ENCODE measurements at places on chromosomes 4 and X. TPM values are rescaled to one million over a fixed set of nuclear protein-coding genes. Genes with fewer than 3 reads are reported as not detected.

Gene ZNF157
- total RNA-seq, result 2.0 TPM

Gene MAGEB2
- total RNA-seq, result not detected

Gene UGT2B17
- total RNA-seq, result not detected

Gene PAQR3
- total RNA-seq, result 16.2 TPM

DNA sequence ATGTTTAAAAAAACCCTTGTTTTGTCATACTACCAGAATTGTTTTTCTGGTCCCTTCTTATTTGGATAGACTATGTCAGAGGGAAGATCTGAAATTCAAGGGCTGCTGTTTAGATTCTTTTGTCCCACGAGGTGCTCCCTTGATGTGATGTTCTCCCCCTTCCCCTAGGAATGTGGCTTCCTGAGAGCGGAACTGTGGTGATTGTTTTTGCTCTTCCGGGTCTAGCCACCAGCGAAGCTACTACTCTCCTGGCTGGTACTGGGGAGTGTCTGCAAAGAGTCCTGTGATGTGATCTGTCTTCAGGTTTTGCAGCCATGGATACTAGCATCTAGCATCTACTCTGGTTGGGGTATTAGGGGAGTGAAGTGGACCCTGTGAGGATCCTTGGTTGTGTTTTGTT lies 271.1 kb downstream of the DCAF12L2 start:
- no peaks in the 10 kb centered on the region for H3K4me1 ChIP-seq
- DNase-seq, result no peak
- no peak overlapping the region for H3K27ac ChIP-seq
- H3K27me3 ChIP-seq, result no peaks in the 10 kb centered on the region

Gene VSIG4
- not detected for total RNA-seq

Gene PRRG1
- 2.5 TPM for total RNA-seq

DNA sequence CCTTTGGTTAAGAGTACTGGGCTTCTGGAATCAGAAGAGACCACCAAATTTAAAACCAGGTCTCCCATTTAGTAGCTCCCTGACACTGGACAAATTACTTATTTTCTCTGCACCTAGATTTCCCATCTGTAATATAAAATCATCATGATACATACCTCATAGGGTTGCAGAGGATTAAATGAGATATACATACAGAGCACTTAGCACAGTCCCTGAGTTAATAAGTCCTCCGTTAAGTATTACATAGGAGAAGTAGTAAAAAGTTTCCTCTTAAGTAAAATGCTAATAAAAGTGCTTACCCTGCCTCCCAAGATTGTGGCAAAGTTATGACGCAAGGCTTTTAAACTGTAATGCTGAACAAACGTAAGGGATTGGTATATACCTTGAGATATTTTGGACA lies 539 bp upstream of the CHIC1 start:
- no peak for DNase-seq
- peak overlapping the region; percentile 92 for H3K27ac ChIP-seq
- H3K4me1 ChIP-seq, result peaks cover 2% of the 10 kb centered on the region
- no peaks in the 10 kb centered on the region for H3K36me3 ChIP-seq
- H3K4me3 ChIP-seq, result peak overlapping the region; percentile 98
- no peaks in the 10 kb centered on the region for H3K27me3 ChIP-seq

GRCh38 chr4:158346576-158346975 lies 136.3 kb downstream of the TMEM144 start:
- no peak overlapping the region for H3K27ac ChIP-seq
- DNase-seq, result no peak
- no peaks in the 10 kb centered on the region for H3K27me3 ChIP-seq
- H3K4me3 ChIP-seq, result no peak overlapping the region

GRCh38 chr4:34814266-34814665 lies 1430.0 kb downstream of the ARAP2 start:
- no peaks in the 10 kb centered on the region for H3K36me3 ChIP-seq
- no peaks in the 10 kb centered on the region for H3K27me3 ChIP-seq
- no peak for DNase-seq

Gene SSX2
- total RNA-seq, result not detected

DNA sequence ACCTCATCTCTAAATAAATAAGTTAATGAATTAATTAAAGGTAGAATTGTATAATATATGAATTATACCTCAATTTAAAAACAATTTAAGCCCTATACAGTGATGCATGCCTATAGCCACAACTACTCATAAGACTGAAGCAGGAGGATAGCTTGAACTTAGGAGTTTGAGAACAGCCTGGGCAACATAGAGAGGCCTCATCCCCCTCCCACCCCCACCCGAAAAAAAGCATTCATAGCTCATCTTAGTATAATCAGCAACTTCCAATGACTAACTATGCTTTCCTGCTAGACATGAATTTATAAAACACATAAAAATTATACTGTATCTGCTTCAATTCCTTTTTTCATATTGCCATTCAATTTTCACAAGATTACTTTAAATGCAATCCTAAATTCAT lies 1.6 kb downstream of the LRBA start:
- H3K27ac ChIP-seq, result peak overlapping the region; percentile 83
- H3K36me3 ChIP-seq, result peaks cover 2% of the 10 kb centered on the region
- peaks cover 27% of the 10 kb centered on the region for H3K4me1 ChIP-seq
- H3K4me3 ChIP-seq, result peak overlapping the region; percentile 99
- DNase-seq, result no peak
- no peaks in the 10 kb centered on the region for H3K27me3 ChIP-seq

GRCh38 chr4:125719987-125720386 lies 405.2 kb downstream of the FAT4 start:
- peaks cover 1% of the 10 kb centered on the region for H3K4me1 ChIP-seq
- H3K27me3 ChIP-seq, result no peaks in the 10 kb centered on the region
- DNase-seq, result no peak
- no peak overlapping the region for H3K4me3 ChIP-seq

DNA sequence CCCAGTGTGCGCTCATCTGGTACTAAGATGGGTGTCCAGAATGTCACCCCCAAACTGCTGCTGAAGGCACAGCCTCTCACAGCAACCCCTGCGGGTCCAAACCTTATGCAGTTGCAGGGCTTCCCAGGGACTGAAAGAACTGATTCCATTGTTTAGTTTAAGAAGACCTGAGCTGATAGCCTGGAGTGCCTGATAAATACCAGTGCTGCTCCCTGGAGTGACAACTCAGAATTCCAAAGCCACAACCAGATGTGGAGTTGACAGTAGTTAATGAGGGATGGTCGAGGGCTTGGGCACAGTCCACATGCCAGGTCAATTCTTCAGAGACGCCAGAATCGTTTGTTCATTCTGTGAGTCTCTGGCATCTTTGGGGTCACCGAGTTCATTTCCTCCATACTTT lies 71.2 kb downstream of the LNX1 start:
- H3K27me3 ChIP-seq, result no peaks in the 10 kb centered on the region
- peaks cover 9% of the 10 kb centered on the region for H3K4me1 ChIP-seq
- no peak overlapping the region for H3K4me3 ChIP-seq
- H3K27ac ChIP-seq, result no peak overlapping the region
- no peak for DNase-seq
- no peaks in the 10 kb centered on the region for H3K36me3 ChIP-seq

DNA sequence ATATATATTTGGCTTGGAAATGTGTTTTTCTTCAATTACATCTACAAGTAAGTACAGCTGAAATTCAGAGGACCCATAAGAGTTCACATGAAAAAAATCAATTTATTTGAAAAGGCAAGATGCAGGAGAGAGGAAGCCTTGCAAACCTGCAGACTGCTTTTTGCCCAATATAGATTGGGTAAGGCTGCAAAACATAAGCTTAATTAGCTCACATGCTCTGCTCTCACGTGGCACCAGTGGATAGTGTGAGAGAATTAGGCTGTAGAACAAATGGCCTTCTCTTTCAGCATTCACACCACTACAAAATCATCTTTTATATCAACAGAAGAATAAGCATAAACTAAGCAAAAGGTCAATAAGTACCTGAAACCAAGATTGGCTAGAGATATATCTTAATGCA lies 26.1 kb downstream of the NUDT6 start:
- H3K27me3 ChIP-seq, result no peaks in the 10 kb centered on the region
- H3K4me3 ChIP-seq, result no peak overlapping the region
- H3K4me1 ChIP-seq, result no peaks in the 10 kb centered on the region
- no peak for DNase-seq
- H3K36me3 ChIP-seq, result peaks cover 12% of the 10 kb centered on the region

DNA sequence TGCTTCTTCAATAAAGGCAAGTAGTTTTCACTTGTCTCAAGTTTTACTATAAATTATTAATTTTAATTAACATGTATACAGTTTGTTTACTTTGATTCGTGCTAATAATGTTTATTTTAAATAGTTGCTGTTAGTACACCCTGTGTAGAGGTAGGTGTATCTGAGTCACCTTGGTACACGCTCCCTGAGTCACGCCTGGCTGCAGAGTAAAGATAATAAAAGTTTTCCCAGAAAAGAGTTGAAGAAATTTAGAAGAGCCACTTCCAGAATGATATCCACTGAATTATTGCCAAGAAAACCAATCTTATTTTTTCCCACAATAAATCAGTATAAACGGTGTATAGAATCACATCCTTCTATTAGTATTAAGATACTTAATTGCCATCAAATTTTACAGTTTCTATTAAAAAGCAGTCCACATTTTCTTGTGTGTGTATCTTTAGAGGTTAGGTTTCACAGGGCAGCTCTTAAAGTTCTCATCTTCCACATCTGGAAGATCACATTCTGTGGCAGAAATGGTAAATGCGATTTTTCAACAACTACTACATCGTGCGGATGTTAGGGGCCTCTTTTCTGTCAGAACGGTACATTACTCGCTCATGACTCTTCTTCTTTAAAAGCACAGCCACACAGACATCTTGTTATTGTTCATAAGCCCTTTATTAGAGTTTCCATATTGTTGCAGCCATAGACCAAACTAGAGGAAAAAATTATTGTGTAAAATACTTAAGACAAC lies 55.4 kb downstream of the HADH start:
- H3K4me3 ChIP-seq, result no peak overlapping the region
- no peaks in the 10 kb centered on the region for H3K27me3 ChIP-seq
- H3K4me1 ChIP-seq, result no peaks in the 10 kb centered on the region
- no peak for DNase-seq

DNA sequence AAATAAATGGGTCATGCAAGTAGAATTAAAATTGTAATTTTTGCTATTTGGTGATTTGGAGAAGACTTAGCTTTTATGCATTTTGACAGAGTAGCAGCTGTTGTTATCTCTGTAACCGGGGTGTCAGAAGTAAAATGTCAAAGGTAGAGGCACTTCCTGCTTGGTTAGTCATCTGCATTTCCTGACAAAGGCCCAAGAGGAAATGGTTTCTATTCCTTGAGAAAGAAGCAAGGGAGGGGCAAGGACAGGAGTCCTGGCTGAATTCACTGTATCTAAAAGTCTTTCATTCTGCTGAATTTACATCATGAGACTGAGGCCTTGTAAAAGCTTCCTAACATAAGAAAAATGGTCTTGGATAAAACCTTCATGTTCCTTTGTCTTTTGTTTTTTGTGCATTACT lies 550.9 kb upstream of the BOD1L1 start:
- H3K4me1 ChIP-seq, result peaks cover 48% of the 10 kb centered on the region
- DNase-seq, result no peak
- H3K27me3 ChIP-seq, result peaks cover 27% of the 10 kb centered on the region
- no peaks in the 10 kb centered on the region for H3K36me3 ChIP-seq

DNA sequence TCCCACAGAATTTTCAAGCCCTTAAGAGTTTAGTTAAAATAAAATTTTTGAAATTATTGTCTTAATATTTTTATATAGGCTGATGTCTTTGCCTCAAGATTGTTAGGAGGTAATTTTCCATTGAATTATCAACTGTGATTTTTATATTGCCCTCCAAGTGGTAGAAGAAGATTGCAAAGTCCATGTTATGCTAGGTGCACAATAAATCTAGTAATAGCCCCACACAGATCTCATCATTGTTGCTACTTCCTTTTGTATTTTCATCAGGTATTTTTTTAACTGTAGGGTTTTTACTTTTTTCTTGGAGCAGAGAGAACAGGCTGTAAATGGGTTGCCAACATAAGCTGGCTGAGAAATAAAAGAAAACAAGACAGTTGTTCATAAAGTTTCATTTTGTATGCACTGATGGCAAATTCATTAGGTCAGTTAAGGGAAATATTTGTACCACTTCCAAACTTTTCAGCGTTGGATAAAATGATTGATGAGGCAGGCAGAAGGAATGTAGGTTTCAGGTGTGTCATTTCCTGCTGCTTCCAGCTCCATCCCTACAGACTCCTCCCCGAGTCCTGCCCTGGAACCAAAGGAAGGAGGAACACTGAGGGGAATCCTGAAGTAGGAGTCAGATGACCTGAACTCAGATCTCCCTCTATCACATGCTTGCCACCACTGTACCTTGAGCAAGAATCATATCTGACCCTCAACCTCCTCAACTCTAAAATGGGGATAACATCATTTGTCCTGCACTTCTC lies 105.5 kb downstream of the PRRG1 start:
- DNase-seq, result no peak
- H3K4me1 ChIP-seq, result no peaks in the 10 kb centered on the region
- H3K27me3 ChIP-seq, result no peaks in the 10 kb centered on the region
- H3K36me3 ChIP-seq, result no peaks in the 10 kb centered on the region

Gene SRPX
- 1.8 TPM for total RNA-seq

GRCh38 chrX:129998021-129998420 lies 15.6 kb downstream of the BCORL1 start:
- no peak overlapping the region for H3K4me3 ChIP-seq
- H3K27me3 ChIP-seq, result no peaks in the 10 kb centered on the region
- no peak overlapping the region for H3K27ac ChIP-seq
- no peak for DNase-seq
- peaks cover 19% of the 10 kb centered on the region for H3K36me3 ChIP-seq
- peaks cover 9% of the 10 kb centered on the region for H3K4me1 ChIP-seq

Gene RRH
- 0.33 TPM for total RNA-seq

All from progenitor cell of endocrine pancreas (in vitro differentiated cells).